ENCODE measurements at places on chromosomes 3 and 15.

GRCh38 chr15:55234800-55235104 is 38.0 kb upstream of the RSL24D1 start:
- no peak for DNase-seq

DNA sequence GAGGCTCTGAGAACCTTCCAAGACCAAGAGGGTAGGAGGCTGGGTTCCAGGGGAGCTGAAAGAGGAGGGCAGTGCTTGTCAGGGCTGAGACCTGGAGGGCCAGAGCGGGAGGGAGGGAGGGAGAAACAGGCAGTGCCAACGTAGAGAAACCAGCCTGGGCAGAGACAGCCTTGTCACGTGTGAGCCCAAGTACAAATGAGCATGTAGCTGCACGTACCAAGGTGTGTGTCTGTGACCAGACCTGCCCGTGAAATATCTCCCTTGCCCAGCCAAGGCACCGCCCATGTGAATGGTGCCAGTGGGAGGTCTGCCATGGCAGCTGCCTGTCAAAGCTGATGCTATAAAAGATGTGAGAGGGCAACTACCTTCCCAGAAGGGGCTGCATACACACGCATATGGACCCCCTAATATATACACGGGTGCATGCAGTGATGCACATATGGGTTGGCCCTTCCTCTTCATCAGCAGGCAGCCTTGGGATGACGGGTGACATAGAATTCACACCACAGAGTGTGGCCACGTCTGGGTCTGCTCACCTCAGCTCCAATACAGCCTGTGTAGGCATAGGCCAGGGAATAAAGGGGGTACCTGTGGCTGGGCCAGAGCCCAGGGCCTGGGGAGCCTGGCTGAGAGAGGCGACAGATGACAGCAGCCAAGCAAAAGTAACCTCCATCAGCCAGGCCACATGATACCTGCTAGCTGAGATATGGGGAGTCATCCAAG is 7.8 kb upstream of the CTDSPL start:
- DNase-seq = no peak

DNA sequence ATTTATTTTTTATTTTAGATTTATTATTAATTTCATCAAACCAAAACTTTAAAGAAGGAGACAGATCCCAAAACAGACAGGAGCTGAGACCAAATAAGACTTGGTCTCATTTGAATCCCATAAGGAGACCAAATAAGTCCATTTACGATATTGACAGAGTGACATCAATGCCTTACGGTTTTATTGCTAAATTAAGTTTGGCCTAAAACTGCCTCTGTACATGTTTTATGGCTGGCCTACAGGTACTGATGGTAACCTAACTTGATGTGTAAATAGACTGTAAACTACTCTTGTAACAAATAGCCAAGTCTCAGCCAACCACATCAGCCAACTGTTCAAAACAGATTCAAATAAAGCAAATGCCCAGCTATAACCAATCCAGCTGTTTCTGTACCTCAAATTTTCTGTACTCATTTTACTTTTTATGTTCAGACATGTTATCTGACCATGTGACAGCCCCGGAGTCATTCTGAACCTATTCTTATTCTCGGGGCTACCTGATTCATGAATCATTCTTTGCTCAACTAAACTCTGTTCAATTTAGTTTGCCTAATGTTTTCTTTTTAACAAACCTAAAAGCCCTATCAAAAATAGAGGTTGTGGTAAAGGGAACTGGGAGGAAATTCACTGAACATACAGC is 89.4 kb upstream of the CDAN1 start:
- DNase-seq = no peak

DNA sequence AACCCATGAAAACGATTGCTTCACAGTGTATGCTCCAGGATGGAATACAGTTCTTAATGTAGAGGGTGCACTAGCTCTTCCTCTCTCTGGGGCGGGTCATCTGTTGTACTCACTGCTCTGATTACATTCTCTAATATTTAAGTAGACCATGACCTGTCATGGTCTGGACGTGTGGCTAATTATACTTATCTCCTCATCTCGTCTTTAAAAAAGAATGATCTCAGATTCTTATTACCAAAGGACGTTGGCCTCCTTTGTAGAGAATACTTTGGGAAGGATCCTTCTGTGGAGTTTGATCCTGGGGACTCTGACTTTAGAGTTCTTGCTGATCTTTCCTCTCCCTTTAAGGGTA is 48.4 kb upstream of the TRAK1 start:
- no peak for DNase-seq

DNA sequence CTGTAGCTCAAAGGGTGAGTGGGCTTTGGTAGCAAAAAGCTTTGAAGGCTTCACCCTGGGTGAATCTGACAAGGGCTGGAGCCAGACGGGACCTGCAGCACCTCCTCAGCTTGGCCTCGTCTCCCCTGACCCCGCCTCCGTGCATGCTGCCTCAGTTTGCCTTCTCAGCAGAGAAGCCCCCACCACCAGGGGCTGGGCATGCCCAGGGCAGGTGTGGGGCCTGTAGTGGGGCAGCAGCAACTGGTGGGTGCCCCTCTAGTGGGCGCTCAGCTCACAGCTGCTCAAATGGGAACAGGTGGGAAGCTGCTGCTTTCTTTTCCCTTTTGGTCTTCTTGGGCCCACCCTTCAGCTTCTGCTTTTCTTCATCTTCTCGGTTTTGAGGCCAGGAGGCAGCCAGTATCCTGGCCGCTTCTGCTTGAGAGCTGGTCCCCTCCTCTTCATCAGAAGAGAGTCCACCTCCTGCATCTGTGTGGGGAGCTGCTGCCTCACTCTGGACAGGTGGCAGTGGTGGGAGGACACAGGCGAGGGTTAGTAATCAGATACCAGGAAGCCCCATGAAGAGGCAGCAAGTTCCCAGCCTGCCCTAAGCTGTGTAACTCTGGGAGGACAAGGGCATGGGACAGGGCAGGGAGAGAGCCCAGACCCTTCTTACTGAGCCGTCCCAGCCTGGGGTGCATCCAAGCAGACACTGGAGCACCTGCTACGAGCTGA is 21.0 kb downstream of the TMEM43 start:
- no peak for DNase-seq

- DNase-seq = no peak
Observed at GRCh38 chr3:69020424-69020823, 6.9 kb upstream of the EOGT start.

- peak; percentile 89 for DNase-seq
Observed at GRCh38 chr15:59953392-59953883, 50.7 kb upstream of the FOXB1 start.

DNA sequence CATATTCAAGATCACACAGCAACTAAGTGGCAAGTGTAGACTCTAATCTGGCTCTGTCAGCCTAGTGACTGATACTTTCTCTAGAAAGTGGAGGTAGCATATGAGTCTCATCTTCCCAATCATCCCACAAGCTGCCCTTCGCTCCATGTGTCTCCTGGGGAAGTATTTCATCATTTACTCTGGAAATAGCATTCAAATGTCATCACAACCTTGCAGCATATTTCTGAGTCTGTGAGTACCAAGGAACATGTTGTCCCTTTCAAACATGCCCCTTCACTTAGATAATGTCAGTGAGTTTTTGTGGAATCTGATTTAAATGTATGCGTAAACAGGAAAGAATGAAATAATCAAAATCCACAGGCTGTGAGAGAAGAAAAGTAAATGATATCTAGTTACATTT is 322.9 kb downstream of the SLC9A9 start:
- no peak for DNase-seq

DNA sequence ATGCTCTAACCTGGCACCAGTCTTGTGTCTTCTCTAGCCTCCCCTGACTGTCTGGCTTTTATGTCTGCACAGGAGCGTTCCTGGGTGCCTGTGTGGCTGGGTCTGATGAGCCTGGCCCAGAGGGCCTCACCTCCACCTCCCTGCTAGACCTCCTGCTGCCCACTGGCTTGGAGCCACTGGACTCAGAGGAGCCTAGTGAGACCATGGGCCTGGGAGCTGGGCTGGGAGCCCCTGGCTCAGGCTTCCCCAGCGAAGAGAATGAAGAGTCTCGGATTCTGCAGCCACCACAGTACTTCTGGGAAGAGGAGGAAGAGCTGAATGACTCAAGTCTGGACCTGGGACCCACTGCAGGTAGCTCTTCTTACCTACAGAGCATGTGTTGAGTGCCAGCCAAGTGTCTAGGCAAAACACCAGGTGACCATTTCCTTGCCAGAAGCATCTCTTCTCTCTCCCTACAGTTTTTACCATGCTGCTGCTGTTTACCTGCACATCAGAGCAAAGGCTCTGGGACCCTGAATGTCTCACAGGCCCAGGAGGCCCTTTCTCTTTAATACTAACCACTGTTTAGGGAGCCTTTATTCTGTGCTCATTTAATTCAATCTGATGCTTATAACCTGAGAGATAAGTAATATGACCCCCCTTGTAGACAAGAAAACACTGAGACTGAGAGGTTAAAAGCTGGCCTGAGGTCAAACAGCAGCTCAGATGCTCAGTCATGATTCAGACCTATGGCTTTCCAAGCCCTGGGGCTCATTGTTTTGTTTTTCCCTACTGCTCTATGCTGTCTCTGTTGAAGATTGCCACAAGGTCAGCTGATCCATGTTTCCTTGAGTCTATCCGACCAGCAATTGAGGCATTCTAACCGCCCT is 10.4 kb downstream of the PODXL2 start:
- DNase-seq = no peak

DNA sequence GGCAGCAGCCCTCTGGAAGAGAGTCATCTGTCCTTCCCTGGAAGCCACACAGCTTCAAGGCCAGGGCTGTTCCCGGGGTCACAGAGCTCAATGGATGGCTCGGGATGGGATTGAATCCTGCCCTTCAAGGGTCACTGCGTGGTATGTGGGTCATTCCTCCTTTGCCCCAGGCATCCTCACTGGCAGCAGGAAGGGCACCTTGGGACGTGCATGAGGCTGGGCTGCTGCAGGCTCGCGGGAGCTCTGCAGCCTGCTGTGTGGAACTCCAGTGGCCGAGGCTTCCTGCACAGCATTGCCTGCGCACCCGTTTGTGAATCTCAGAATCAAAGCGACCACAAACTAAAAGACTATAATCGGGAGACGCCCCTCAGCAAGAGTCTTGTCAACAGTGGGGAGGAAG is 60.7 kb downstream of the PCSK6 start:
- no peak for DNase-seq

DNA sequence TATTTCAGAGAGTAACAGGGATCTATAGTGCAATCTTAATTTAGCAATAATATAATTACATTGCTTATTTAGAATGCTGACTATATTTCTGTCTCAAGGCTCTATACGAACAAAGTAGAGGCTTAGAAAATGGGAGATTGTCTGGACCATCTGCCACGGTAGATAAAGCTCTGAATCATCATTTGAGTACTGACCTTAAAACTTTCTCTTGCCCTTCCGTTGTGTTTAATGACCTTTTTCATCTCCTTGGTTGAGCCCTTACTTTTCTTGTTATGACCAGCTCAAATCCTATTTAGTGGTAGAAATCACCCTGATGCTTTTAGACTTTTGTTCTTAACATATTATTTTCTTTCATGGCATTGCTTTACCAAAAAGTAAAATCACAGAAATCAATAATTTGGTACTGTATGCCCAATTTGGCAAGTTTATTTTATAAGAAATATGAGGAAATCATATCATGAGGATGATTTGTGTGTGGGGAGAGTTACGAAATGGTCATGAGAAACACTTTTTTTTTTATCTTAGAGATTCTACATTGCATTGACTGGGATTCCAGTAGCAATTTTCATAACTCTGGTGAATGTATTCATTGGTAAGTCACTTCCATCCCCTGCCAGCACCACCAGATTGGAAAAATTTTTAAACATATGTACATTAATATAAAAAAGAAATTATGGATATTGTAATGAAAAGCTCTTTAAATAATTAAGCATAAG is 11.0 kb downstream of the NDUFB5 start:
- DNase-seq = no peak

DNA sequence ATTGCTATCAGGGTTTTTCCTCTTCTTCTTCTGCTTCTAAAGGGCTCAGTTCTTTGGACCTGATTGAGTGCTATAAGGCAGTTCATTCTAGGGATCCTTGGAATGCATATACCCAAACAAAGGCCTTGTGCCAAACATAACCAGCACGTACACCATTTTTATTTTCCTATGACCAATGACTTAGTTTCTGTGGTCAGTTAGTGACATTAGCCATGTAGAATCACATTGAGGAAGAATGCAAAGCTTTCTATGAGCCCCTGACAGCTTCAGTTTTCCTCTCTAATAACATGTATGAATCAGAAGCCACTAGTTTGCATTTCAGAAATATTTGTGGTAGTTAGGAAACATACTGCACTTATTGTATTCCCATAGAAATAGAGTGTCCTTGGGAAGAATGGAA is 240.0 kb downstream of the THRB start:
- no peak for DNase-seq

- DNase-seq = no peak
Observed at GRCh38 chr3:157089455-157090221, 70.3 kb downstream of the CCNL1 start.

DNA sequence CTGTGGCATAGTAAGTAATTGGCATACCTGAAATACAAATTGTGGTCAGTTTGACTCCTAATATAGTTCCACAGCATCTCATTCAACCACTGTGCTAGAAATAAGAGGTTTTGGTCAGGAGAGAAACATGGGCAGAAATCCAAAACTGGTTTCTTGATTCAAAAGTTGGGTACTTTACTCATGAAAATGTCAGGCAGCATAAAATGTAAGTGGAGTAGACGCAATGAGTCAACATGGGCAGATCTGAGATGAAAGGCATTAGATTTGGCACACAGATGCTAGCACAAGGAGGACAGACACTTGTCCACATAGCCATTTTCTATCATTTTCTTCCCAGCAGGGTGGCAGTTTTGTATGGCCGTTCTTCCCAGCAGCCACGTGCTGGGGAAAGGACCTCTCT is 255.8 kb upstream of the CDIN1 start:
- no peak for DNase-seq

- no peak for DNase-seq
Observed at GRCh38 chr15:32951736-32952464, 234.1 kb downstream of the GREM1 start.

GRCh38 chr15:39543651-39544050 is 37.2 kb upstream of the THBS1 start:
- DNase-seq = no peak

Data from NCI-H1436 (cell line).